ENCODE measurements at places on chromosomes 7 and 10.

GRCh38 chr7:135828604-135829003, 80.0 kb upstream of the FAM180A start:
- DNase-seq = no peak

DNA sequence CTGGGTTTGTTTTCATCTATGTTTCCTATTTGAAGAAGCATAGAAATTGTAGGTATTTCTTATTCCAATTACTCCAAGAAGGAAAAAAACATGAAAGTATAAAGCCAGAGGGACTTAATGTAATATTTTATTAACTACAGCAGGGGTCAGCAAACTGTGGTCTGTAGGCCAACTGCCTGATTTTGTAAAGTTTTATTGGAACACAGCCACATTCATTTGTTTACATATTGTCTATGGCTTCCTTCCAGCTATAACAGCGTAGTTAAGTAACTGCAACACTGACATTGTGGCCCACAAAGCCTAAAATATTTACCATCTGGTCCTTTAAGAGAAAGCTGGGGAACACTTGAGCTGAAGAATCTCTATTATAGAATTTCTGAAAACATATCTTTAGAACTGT, 306.2 kb downstream of the BICC1 start:
- no peak for DNase-seq

DNA sequence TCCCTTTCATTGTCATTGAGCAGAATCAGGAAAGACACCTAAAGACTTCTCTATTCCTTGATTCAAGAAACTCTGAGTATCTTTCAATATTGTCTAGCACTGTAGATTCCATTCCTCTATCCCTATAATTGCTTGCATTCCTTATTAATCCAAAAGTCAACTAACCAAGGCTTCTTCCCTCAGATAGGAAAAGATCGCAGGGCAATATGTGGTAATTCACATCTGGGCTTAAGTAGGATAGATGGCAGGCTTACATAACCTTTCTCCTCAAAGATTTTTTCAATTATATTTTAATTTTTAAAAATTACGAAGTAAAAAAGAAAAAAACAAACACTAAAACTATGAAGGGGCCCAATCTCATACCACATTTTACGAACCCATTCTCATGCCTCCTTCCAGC, 7.1 kb upstream of the ARHGAP21 start:
- no peak for DNase-seq

DNA sequence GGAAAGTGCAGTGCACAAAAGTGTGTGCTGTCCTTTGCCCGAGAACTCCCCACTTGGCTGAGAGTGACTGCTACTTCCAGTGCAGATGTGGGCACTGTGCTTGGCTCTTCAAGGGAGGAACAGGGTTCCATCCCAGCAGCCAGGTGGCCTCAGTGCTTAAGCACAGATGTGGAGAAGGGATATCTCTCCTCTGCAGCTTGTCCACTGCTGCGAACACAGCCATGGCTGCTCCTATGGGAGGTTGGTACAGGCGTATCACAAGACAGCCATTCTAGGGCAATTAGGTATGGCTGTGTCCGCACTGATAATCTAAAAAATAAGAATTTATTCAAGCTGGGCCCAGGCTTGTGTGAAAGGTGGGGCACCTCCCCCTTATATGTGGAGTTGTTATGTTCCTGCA, 66.6 kb downstream of the GLCCI1 start:
- no peak for DNase-seq

GRCh38 chr10:125795128-125795527, 19.5 kb upstream of the MMP21 start:
- no peak for DNase-seq

DNA sequence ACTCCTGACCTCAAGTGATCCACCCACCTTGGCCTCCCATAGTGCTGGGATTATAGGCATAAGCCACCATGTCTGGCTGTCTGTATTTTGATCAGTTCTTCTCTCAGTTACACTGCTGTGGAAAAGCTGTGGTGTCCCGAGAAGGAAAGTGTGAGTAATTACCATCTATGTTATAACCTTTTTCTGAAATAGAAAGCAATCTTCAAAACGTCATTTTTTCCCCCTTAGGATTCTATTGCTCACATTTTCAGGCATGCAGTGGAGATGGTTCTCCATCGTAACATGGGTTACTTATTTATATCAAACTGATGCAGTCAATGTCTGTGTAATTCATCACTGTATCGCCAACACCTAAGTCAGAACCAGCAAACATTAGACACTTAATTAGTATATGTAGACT, 103.5 kb upstream of the FAM3C start:
- DNase-seq = no peak

GRCh38 chr10:102509387-102509786, 5.6 kb downstream of the SUFU start:
- DNase-seq = no peak

DNA sequence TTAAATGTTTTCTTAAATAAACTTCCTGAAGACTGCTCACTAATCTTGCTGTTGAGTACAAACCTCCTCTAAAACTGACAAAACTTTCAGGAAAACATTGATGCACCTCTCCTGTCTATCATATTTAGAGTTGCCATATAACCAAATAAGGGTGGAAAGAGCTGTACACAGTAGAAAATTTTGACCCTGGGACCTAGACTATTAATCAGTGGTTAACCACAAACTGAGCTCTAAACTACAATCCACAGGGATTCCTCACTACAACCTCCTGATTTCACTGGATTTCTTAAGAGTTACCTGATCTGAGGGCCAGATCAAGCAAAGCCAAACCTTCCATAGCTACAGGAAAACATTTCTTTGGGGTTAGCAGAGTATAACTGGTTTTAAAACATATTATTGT, 39.9 kb upstream of the WNT16 start:
- no peak for DNase-seq

DNA sequence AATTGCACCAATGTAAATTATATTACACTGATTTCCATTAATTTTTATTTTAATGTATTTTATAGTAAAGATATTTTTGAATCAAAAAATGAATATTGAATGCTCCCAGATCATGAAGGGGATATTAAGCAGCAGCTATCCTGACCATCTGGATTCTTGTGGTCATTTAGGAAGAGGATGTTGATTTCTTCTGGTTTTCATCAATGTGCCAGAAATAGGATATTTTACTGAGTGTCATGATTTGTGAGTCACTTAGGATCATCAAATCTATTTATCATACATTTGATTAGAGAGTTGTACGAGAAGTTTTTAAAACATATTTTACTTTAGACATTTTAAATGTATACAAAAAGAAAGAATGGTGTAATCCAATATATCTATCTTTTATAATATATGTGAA, 366.3 kb upstream of the CHRM2 start:
- DNase-seq = no peak

DNA sequence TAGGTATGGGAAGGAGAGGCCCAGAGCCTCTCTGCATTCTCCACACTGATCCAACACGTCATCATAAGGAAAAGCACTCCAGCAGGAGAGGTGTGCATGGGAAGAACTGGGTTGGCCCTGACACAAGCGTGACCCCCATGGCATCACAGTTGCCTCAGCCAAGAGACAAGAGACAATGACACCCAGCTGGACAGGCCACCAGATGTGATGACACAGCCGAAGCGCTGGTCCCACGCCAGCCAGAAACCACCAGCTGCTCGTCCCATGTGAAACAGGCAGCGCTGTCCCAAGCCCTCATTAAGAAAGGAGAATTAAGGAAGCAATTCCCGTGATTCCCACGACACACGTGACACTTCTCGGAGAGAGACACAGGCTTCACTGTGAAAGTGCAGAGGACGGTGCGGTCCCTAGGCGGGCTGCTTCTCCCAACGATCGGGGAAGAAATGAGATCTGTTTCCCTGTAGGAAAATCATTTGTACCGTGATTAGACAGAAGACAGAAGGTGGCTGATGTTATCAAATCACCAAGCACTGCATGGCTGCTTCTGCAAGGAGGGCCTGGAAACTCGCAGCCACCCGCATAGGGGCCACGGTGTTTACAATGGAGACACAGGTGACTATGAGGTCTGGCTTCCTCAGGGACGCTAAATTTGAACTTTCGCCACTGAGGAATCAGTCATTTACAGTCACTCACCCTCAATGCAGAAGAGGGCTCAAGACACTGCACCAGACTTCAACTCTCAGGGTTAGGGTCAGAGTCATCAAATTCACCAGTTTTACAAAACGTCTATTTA, 74.5 kb downstream of the DIP2C start:
- DNase-seq = no peak

- DNase-seq = no peak
These were observed 39.2 kb downstream of the AIFM2 start for GRCh38 chr10:70093335-70093944.

- no peak for DNase-seq
These were observed 172.3 kb downstream of the RAPGEF5 start for GRCh38 chr7:22184549-22185199.

DNA sequence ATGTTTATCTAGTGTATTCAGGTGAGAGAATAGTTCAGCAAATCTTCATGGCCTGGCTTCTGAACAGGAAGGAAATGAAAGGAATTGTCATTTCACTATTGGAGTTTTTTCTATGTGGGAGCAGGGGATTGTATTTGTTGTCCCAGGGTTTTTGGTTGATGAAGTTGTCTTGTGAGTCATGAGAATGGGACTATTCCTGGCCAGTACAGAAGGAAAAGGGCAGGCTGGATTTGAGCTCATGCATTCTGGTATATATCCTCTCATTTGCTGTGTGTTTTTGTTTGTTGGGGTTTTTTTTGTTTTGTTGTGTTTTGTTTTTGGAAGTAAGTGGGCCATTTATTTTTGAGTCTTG, 101.2 kb upstream of the MKLN1 start:
- no peak for DNase-seq

- no peak for DNase-seq
These were observed 66.3 kb downstream of the INSIG1 start for GRCh38 chr7:155363852-155364600.

GRCh38 chr10:113357681-113358300, 195.1 kb upstream of the HABP2 start:
- DNase-seq = no peak

- no peak for DNase-seq
These were observed 33.4 kb downstream of the VWDE start for GRCh38 chr7:12370249-12370648.

DNA sequence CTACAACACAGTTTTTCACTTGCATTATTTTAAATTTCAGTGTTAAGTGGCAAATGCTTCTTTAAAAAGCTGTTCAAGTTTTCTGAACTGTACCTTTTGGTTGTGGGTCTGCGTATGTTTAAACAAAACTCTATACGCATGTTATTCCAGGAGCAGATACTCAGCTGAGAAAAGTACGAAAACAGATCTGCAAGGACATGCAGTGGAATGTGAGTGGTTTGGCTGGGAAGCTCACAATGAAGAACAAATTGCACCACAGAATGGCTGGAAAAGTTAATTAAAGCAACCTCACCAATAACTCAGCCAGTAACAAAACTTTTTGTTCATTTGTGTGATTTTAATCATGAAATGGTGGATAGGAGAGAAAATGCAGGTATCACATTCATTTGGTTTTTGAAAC, 17.6 kb downstream of the GLI3 start:
- no peak for DNase-seq

DNA sequence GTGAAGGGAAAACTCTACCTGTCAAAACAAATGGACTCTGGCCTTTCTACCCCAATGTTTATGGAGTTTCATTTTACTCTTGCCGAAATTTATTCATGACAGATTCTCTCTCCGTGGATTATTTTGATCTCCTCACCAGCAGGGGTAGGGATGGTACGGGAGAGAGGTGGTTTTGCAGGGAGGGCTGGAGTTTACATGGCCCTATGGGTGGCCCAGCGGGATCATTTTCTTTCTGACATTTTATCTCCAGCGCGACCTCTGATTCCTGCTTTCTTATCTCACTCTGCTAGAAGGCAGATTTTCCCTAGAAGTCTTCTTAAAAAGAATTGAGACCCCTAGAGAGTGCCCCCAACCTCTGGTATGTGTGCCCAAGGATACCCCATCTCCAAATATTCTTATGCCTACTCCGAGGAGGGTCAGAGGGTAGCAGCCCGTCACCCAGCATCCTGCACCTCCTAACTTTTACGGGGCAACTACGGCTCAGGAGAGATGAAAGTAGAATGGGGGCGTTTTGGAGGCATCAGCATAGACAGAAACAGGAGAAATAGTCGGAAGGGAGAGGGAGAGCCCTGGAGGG, 10.1 kb upstream of the GATA3 start:
- DNase-seq = no peak

- no peak for DNase-seq
These were observed 249.7 kb downstream of the AHR start for GRCh38 chr7:17548014-17548653.

DNA sequence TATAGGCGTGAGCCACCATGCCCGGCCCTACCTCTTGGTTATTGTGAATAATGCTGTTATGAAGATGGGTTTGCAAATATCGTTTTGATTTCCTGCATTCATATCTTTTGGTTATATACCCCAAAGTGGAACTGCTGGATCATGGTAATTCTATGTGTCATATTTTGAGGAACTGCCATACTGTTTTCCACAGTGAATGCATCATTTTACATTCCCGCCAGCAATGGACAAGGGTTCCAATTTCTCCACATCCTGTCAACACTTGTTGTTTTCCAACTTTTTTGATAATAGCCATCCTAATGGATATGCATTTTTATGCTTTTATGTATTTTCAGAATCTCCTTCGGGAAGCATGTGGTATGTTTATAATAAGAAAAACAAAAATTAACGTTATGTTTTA, 128.2 kb downstream of the KCNMA1 start:
- DNase-seq = no peak

DNA sequence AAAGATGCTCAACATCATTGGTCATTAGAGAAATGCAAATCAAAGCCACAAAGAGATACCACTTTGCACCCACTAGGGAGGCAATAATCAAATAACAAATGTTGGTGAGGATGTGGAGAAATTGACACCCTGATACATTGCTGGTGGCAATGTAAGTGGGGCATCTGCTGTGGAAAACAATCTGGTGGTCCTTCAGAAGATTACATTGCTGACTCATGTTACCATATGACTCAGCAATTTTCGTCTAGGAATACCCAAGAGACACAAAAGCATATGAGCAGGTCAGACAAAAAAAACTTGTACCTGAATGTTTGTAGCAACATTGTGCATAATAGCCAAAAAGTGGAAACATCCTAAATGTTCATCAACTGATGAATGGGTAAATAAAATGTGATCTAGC, 4.9 kb upstream of the CLDN3 start:
- DNase-seq = no peak

GRCh38 chr10:6694447-6695140, 114.5 kb upstream of the PRKCQ start:
- no peak for DNase-seq

DNA sequence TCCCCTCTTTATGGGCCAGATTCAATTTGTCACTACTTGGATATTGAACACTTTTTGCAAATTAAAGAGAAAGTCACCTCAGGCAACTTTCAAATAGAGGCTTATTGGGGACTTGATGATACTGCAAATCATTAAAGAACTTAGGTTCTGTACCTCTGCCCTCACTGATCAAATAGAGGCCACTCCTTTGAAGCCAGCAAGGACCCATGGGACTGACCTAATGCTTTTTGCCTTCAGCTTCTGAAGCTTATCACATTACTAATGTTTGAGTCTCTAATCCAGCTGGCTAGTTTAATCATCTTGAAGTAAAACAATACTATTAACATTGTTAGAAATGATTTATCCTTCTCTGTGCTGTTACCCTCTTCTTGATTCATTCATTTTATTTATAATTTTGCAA, 93.0 kb upstream of the ZNF800 start:
- no peak for DNase-seq

- no peak for DNase-seq
These were observed 3.8 kb upstream of the MKI67 start for GRCh38 chr10:128130051-128130450.

Measured in T-helper 2 cell (primary cell).